ENCODE measurements at places on chromosomes 6 and 20.

DNA sequence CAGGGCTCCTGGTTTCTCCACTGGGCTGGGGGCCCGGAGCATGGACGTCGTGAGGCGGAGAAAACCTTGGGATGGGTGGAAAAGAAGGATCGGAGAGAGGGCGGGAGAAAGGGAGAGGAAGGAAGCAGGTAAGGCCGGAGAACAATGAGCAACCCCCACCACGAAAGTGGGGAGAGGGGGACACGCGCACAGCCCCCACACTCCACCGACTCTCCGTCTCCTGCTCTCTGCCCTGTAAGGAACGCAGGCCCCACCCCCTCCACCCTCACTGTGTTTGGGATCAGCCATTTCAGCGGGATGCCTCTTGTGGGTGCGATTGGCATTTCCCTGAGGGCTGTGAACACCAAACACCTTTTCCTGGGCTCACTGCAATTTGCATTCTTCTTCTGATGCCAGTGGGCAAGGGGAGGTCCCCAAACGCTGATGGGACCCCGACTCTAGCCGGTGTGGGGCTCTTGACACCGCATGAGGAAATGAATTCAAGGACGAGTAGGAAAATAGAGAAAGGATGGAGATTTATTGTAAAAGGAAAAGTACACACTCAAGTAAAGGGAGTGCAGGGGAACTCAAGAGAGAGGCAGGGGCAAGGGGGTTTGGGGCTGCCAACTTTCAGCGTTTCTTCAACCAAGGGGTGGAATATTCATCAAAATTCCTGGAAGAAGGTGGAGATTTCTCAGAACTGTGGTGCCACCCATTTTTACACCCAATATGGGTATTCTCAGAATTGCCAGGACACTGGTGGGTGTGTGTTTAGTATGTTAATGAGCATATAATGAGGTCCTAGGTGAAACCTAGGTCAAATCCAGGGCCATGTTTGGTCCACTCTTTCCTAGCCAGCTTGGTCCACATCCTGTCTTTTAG lies 13.1 kb upstream of the RAET1L start:
- no peak for DNase-seq

GRCh38 chr20:5967469-5967868 lies 17.0 kb downstream of the MCM8 start:
- DNase-seq, result no peak

DNA sequence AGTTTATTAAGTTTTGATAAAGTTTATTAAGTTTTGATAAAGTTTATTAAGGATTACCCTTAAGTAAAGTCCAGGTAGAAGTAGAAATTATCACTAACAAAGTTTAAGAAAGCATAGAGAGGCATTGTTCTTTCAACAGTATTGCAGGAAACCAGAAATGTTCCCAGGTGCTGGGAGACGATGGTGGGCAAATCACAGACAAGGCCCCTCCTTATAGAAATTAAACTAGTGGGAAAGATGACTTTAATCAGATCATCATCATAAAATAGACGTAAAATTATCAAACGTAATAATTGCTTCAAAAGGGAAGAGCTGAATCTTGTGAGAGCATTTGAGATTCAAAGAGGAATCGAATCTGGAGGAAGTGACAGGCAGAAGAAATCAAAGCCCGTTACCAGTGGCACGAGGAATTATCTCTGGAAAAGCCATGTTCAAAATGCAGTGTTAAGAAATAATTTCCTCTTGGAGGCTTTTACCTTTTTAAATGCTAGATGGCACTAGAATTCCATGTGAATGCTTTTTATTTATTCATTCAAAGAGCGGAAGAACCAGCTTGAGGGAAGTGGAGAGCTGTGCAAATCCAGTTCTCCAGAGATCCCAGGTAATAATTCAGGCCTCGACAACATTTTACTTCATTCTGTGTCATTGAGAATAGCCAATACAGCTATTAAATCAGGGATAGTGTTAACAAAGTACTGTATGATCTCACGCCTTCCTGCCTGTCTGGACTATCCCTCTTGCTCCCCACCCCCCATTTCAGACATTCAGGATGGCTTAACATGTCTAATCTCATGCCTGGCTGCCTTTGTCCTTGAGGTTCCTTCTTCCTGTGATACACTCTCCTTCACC lies 1.0 kb upstream of the APMAP start:
- no peak for DNase-seq

DNA sequence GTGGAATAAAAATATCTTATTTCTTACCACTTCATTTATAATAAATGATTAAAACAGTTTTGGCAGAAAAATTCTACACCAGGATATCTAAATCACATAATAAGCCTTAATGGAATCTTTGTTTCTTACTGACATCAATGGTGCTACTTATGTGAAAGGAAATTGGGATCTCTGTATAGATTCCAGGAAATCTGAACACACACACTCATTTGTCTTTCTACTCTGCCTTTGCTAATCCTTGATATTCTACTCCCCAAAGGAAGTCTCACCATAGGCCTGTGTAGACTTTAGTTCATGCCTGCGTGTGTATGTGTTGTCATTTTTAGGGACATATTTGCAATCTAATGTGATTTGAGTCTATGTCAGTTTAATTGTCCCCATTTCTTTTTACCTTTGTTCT lies 7.9 kb downstream of the ADGRB3 start:
- no peak for DNase-seq

- no peak for DNase-seq
These were observed 31.2 kb downstream of the PARD6B start for GRCh38 chr20:50762435-50763220.

DNA sequence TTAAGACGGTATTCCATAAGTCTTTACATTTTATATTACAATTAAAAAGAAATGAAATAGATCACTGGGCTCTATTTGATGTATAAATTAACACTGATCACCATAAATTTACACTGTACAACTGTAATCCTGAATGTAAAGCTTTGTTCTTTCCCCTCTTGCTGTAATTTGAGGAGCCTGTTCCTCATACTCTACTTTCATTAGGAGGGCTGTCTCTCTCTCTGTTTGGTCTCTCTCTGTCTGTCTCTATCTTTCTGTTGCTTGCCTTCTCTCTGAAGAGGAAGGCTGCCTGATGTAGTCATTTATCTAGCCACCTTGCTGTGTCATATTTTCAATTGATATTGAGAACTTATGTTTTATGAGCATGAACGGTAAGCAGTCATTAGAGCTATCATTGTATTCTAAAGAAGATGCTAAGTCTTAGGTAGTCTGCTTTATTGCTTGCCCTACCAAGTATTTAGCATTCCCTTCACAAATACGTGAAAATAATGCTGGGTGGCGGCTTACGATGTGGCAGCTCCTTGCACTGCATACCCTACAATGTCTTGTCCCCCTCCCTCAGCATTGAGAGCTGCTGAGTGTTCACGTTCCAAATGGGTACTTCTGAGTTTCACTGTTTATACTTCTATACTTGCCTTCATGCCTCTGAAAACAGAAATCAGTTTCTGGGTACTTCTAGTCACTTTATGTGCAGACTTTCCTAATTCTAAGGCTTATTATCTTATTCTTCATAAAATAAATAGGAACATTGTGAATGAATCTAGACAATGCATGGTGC lies 205.5 kb downstream of the NKAIN2 start:
- DNase-seq, result no peak

- DNase-seq, result no peak
These were observed 22.2 kb upstream of the ADGRG6 start for GRCh38 chr6:142279350-142280180.

DNA sequence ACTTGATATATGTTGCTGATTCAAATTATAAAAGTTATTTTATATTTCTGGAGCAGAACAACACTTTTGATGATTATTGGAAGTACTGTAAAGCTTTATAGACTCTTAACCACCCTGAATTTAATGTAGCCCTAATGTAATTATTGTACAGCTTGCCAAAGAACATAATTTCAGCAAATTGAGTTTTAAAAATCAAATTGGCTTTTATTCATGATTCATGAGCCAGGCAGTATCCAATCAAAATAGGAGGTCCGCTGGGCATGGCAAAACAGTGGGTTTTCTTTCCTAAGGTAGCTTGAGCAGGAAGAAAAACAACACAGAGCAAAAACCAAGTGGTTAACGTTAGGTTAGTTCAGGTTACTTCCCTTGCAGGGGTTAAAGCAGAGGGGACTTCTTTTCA lies 64.8 kb upstream of the MAP7 start:
- no peak for DNase-seq

DNA sequence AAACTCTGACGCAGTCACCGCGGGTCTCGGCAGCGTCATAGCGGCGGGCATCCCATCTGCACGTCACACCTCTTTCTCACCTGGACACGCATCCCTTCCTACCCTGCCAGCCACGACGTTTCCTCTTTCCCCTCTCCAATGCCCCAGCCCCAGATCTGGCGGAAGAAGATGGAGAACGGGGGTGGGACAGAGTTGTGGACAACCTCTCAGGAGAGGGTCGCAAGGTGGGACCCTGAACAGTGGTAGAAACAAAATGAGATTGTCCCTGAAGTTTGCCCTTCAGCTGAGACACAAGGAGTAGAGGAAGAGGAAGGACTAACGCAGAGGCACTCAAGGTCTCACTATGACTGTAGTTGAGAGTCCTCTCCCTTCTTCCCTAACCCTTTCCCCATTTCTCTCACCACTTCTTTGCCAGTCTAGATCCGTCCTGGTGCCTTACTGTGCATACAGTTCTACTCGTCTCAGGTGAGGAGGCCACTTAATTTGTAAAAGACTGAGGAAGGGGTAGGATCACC lies 562 bp downstream of the TRIM39 start:
- DNase-seq, result no peak

DNA sequence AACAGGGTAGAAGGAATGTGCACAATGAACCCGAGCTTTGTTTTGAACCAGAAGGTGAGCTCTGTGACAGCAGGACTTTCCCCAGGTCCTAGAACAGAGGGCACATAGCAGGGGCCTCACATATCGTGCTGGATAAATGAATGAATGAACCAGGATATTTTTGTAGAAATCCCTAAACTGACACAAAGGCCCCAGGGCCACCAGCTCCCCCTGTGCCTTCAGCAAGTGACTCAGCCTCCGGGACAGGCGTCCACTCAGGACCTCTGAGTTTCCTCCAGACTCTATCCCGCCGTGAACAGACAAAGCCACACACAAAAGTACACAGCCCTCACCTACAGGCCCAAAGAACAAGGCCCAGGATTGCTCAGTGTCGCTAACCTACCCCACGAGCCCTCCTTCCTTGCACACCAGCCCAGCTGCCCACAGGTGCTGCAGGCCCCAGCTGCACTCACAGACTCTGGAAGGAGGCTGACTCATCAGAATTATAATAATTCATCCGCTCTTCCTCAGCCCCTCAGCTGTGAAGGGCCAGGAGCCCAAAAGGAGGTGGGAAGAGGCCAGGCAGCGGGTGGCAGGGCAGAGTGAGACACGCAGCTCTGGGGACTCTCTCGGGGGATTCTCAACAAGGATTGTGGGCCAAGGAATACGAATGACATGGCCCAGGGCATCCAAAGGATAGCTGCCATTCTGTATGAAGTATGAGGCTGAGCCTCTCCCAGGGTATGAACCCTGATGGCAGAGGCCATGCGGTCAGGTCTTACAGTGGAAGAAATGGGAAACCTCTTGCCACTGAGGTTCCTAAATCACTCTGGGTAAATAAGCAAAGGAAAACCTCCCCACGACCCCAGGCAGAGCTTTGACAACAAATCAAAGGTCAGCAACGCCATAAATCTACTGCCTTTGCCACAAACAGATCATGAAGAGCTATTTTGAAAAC lies 40.9 kb downstream of the SUMO4 start:
- DNase-seq, result no peak

- peak; percentile 17 for DNase-seq
These were observed 429 bp downstream of the AMD1 start for GRCh38 chr6:110874880-110875547.

- no peak for DNase-seq
These were observed 66.6 kb downstream of the JARID2 start for GRCh38 chr6:15312500-15312899.

- DNase-seq, result peak; percentile 45
These were observed 50.0 kb upstream of the ECI2 start for GRCh38 chr6:4185419-4185818.

- DNase-seq, result no peak
These were observed 360.4 kb downstream of the ESR1 start for GRCh38 chr6:152167641-152168603.

- peak; percentile 37 for DNase-seq
These were observed 81.0 kb downstream of the GPX5 start for GRCh38 chr6:28606424-28607391.

DNA sequence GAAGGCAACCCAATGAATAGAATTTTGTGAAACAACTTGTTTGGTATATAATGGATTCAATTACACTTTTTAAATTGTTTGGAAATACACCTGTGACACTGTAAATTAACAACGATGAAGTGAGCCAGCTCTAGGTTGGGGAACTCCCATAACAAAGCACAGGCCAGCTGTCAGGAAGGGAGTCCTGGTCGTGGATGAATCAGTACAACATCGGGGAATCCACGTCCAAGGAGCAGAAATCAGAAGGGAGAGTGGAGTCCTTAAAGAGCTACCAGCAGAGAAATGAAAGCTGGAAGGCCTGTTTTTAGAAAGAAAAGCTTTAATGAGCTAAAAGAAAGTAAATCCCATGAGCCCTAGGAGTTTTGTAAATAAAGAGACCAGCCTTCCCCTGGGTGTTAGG lies 223.1 kb upstream of the SLC35B3 start:
- DNase-seq, result no peak

GRCh38 chr6:145898376-145898775 lies 65.8 kb downstream of the SHPRH start:
- no peak for DNase-seq

All from stimulated activated CD4-positive, alpha-beta T cell treated with anti-CD3 and anti-CD28 coated beads, Interleukin-12 subunit alpha, Interleukin-12 subunit beta, amount 100 ng/mL, for 48 hours (primary cell).